Endothelial cell (in vitro differentiated cells): ENCODE measurements at places on chromosomes 7 and 10. TPM values are rescaled to one million over a fixed set of nuclear protein-coding genes. Genes with fewer than 3 reads are reported as not detected.

Gene BLNK
- not detected for total RNA-seq

Gene AEBP1
- total RNA-seq: 22.2 TPM

Gene SLC13A1
- not detected for total RNA-seq

Gene SOSTDC1
- 0.18 TPM for total RNA-seq

Gene UCN3
- total RNA-seq: not detected

Gene SUN3
- total RNA-seq: not detected

Gene OR9A2
- not detected for total RNA-seq

Gene ANKRD2
- 0.33 TPM for total RNA-seq

DNA sequence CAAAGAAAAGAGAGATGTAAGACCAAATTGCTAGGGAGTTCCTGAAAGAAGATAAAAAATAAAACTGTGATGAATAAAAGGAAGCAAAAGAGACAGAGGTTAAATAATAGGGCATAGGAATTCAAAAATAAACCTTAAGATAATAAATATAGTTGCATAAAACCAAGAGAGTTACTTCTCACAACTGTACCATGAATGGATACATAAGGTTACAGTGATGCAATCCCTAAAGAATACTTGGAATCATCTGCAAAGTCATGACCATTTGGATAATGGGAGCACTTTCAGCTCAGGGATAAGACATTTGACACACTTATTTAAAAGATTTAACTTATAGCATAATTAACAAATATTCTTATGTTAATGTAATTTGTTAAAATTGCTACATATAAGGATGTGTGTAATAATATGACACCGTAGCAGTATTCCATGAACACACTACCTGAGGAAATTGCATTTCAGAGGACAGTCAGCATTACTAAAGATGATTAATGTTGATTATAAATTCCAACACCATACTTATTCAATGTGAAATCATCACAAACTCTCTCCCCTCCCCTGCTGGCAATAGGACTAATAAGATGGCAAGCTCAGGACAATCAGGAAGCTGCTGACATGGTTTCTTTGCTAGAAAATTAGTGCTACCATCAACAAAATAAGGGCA, 202.1 kb upstream of the AKR1E2 start:
- no peak for DNase-seq
- no peak overlapping the region for H3K27ac ChIP-seq
- H3K4me1 ChIP-seq: no peaks in the 10 kb centered on the region
- H3K27me3 ChIP-seq: no peaks in the 10 kb centered on the region

DNA sequence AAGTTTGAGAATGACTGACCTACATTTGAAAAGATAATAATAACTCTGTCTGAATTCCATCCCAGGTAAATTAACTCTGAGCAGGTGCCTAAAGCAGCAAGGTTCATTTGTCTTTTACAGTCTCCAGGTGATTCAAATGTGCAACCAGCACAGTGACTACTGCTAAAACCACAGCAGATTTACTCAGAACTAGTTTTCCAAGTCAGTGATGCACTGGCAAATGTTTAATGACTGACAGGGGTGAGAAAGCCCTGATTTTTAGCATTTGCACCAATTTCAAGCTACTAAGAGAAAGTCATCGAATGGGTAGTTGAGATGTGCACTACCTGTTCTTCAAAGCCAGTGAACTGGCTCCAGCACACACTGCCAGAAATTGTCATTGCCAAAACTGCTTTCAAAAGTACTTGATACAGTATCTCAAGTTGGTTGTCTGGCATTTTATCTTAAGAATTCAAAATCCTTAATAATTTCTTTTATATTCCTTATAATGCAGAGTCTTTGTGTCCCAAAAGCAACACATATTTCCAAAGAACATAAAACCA, 60.3 kb downstream of the ATOH7 start:
- no peak for DNase-seq
- H3K36me3 ChIP-seq: no peaks in the 10 kb centered on the region
- H3K27me3 ChIP-seq: peaks cover 1% of the 10 kb centered on the region
- H3K27ac ChIP-seq: no peak overlapping the region
- H3K4me1 ChIP-seq: no peaks in the 10 kb centered on the region
- no peak overlapping the region for H3K4me3 ChIP-seq

- peaks cover 10% of the 10 kb centered on the region for H3K4me1 ChIP-seq
- H3K36me3 ChIP-seq: peaks cover 4% of the 10 kb centered on the region
- H3K4me3 ChIP-seq: no peak overlapping the region
- H3K27me3 ChIP-seq: no peaks in the 10 kb centered on the region
- H3K27ac ChIP-seq: no peak overlapping the region
Measured at GRCh38 chr10:102261842-102262241, 16.5 kb downstream of the GBF1 start.

GRCh38 chr7:19920166-19920565, 146.7 kb upstream of the TMEM196 start:
- H3K27ac ChIP-seq: no peak overlapping the region
- H3K36me3 ChIP-seq: no peaks in the 10 kb centered on the region
- no peak overlapping the region for H3K4me3 ChIP-seq
- H3K4me1 ChIP-seq: no peaks in the 10 kb centered on the region
- no peak for DNase-seq

DNA sequence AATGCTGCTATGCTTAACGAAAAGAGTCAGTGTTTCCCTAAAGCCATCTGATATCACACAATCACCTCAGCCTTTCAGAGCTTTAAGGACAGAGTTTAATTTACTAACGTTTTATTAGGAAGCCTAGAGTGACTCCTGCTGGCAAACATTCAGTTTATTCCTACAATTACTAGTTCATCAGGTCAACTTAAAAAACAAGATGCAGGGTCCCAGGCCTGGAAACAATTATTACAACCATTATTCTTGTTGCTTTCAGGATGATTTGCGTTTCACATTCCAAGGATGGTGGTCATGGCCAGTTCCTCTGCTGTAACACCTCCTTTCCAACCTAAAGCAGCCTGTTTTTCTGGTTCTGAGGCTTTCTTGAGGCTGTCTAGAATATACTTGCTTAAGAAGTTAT, 1.5 kb upstream of the FAM53B start:
- no peak overlapping the region for H3K4me3 ChIP-seq
- H3K27ac ChIP-seq: no peak overlapping the region
- peaks cover 9% of the 10 kb centered on the region for H3K36me3 ChIP-seq
- H3K4me1 ChIP-seq: peaks cover 27% of the 10 kb centered on the region

DNA sequence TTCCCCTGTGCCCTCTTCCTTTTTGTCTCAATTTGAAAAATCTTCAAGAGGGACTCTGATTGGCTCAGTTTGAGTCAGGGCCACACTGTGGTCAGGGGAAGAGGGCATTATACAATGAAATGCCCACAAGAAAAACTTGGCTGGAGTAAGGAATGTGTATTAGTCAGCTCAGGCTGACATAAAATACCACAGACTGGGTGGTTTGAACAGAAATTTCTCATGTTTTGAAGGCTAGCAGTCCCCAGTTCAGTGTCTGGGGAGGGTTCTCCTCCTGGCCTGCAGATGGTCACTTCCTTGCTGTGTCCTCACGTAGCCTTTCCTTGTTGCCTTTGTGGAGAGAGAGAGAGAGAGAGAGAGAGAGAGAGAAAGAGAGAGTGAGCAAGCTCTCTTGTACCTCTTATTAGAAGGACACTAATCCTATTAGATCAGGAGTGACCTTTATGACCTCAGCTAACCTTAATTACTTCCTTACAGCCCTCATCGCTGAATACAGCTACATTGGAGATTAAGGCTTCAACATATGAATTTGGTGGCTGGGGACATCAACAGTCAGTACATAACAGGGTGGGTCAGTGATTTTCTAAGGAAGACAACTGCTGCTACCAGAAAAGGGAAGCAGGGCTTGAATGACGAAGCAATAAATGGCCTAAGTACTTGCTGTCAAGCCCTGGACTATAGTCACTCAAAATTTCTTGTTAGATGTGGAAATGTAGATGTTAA, 25.8 kb upstream of the FAM13C start:
- peaks cover 6% of the 10 kb centered on the region for H3K4me1 ChIP-seq
- H3K36me3 ChIP-seq: no peaks in the 10 kb centered on the region
- H3K27ac ChIP-seq: no peak overlapping the region

DNA sequence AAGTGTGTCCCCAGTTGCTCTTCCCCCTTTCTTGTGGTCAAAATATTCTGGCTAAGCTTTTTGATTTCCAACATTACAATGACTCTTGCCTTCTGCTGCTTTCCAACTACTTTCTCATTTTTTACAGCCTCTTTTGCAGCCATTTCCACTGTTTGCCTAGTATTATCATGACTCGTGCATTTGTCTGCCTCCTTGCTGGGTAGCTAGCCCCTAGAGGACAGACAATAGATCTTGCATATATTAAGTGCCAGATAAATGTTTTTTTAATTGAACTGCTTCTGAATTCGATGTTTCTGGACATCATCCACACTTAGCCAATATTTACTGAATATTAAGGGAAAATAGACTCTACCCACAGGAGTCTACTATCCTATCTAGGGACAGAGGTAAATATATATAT, 124.5 kb downstream of the POU6F2 start:
- H3K36me3 ChIP-seq: no peaks in the 10 kb centered on the region
- no peaks in the 10 kb centered on the region for H3K27me3 ChIP-seq
- no peak overlapping the region for H3K4me3 ChIP-seq
- no peak overlapping the region for H3K27ac ChIP-seq
- no peaks in the 10 kb centered on the region for H3K4me1 ChIP-seq

DNA sequence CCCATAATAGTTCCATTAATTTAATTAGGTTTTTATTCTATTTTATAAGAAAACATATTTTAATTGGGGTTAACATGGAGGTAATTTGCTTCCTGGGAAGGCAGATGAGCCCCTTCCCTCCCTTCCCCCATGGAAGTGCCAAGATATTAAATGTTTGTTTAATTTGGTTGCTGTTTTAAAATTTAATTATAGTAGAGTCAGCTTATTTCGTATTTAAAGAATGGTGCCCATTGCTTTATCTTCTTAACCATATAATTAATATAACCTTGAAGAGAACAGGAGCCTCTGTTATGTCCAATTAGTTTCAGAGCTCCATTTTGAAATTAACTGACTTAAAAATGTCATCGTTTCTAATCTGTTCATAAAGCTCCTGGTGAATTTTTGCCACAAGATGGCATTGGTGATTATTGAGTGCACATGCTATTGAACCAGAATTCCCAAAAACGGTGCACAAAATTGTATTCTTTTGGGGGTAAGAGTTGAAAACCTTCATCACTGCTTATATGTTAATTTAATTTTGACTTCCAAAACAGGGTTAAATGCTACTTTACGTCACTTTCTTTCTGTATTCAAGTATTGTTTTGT, 26.0 kb downstream of the KLHDC10 start:
- no peak overlapping the region for H3K4me3 ChIP-seq
- no peak for DNase-seq
- H3K27ac ChIP-seq: no peak overlapping the region
- H3K4me1 ChIP-seq: peaks cover 7% of the 10 kb centered on the region

- DNase-seq: no peak
- H3K27ac ChIP-seq: no peak overlapping the region
- peaks cover 13% of the 10 kb centered on the region for H3K4me1 ChIP-seq
- no peaks in the 10 kb centered on the region for H3K36me3 ChIP-seq
Measured at GRCh38 chr7:69663911-69664832, 65.9 kb downstream of the AUTS2 start.

- DNase-seq: no peak
- H3K4me1 ChIP-seq: no peaks in the 10 kb centered on the region
- no peak overlapping the region for H3K27ac ChIP-seq
Measured at GRCh38 chr10:30386801-30387588, 37.9 kb upstream of the MTPAP start.

GRCh38 chr10:53664282-53665019, 891.9 kb upstream of the MBL2 start:
- no peak overlapping the region for H3K4me3 ChIP-seq
- peak overlapping the region; percentile 43 for H3K27ac ChIP-seq
- peaks cover 3% of the 10 kb centered on the region for H3K27me3 ChIP-seq
- H3K4me1 ChIP-seq: peaks cover 4% of the 10 kb centered on the region
- H3K36me3 ChIP-seq: peaks cover 10% of the 10 kb centered on the region

GRCh38 chr7:135697276-135698049, 30.5 kb downstream of the SLC13A4 start:
- H3K27ac ChIP-seq: no peak overlapping the region
- peaks cover 3% of the 10 kb centered on the region for H3K27me3 ChIP-seq
- peaks cover 12% of the 10 kb centered on the region for H3K4me1 ChIP-seq
- no peak for DNase-seq
- no peak overlapping the region for H3K4me3 ChIP-seq

DNA sequence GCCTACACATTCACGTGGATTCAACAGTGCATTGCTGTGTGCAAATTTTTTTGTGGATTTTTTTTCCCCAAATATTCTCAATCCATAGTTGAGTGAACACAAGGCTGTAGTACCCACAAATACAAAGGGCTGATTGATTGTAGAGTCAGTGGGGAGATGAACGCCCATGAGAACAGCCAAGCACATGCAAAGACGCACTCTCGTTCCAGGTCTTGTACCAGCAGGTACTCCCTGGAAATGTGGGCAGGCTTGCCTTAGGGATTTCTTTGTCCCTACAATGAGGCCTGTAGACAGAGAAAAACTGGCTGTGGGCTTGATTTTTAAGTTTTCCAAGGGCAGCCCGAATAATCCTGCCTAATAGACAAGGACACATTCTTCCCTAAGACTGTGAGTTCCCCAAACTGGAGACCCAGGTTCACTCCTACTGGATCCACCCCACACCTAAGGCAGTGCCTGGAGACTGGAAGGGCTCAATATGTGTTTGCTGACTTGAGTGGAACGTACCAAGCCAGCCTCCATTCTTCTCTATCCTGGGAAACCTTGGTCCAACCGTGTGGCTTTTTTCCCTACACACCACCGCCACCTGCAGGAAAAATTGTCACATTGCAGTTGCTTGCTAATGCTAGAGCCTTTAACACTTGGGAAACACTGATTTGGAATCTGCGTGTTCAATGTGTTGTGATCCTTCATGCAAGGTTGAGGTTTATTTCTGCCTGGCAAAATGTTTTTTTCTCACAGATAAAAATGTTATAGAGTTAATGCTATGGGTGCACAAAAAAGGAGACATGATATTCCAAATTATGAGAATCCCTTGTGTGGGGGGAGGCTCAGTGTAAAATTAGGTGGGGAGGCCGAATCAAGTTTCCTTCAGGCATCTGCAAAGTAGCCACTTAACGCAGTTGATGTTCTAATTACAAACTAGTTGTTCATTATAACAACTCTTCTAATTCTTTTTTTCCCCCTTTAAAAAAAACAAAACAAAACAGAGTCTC, 49.3 kb downstream of the PPP1R17 start:
- H3K27ac ChIP-seq: no peak overlapping the region
- H3K4me1 ChIP-seq: peaks cover 6% of the 10 kb centered on the region
- DNase-seq: peak; percentile 73
- H3K36me3 ChIP-seq: no peaks in the 10 kb centered on the region
- no peak overlapping the region for H3K4me3 ChIP-seq
- no peaks in the 10 kb centered on the region for H3K27me3 ChIP-seq

DNA sequence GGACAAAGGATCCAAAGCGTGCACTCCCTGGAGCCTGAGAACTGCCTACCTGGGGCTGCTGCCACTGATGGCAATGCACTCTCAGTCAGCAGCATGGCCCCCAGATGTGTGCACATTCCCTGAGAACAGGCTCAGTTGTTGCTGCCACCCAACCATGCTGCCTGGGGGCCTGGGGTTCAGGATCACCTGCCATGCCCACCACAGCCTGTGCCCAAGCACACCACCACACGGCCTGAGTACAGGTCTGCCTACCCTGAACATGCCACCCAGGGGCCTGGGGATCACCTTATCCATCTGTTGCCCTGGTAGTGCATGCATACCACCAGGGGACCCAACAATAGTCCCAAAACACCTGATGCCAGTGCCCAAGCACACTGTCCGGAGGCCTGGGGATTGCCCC, 1174.5 kb downstream of the SORCS1 start:
- H3K27ac ChIP-seq: no peak overlapping the region
- H3K4me3 ChIP-seq: no peak overlapping the region
- H3K4me1 ChIP-seq: peaks cover 3% of the 10 kb centered on the region
- no peaks in the 10 kb centered on the region for H3K27me3 ChIP-seq
- DNase-seq: no peak
